AG20443 (cell line): ENCODE measurements at places on chromosomes 12 and 14.

GRCh38 chr14:38556252-38556651, 300.4 kb upstream of the CLEC14A start:
- no peak for DNase-seq

DNA sequence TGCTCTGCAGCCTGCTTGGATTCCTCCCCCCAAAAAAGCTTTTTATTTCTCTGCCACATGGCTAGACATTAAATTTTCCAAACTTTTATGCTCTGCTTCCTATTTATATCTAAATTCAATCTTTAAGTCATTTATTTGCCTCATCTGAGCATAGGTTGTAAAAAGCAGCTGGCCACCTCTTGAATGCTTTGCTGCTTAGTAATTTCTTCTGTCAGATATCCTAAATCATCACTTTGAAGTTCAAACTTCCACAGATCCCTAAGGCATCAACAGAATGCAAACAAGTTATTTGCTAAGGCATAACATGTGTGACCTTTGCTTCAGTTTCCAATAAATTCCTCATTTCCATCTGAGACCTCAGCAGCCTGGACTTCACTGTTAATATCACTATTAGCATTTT, 209.6 kb downstream of the FSCB start:
- DNase-seq: no peak

GRCh38 chr14:73249564-73250316, 12.4 kb downstream of the PAPLN start:
- DNase-seq: no peak

GRCh38 chr12:66813137-66813892, 134.4 kb upstream of the GRIP1 start:
- DNase-seq: no peak

GRCh38 chr14:64930085-64930843, 12.3 kb downstream of the GPX2 start:
- no peak for DNase-seq

GRCh38 chr12:54017027-54017788, 8.4 kb downstream of the HOXC8 start:
- no peak for DNase-seq

- peak; percentile 12 for DNase-seq
Measured at GRCh38 chr14:55588259-55588699, 8.3 kb downstream of the KTN1 start.

DNA sequence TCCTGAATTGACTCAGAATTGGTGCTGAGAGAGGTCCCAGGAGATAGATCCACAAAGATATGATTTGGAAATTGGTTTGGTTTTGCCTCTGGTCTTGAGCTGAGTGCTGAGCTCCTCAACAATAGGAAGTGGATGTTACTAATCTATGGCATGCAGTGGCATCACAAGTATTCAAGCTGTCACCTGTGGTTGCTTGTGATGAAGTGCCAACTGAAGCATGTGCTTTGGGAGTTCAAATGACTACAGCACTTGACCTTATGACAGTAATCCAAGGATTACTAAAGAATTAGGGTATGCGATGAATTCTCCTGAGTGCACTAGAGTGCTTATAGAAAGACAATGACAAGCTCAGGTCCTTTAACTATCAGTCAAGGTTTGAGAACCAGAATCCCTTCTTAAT, 406.2 kb downstream of the NOVA1 start:
- DNase-seq: no peak

DNA sequence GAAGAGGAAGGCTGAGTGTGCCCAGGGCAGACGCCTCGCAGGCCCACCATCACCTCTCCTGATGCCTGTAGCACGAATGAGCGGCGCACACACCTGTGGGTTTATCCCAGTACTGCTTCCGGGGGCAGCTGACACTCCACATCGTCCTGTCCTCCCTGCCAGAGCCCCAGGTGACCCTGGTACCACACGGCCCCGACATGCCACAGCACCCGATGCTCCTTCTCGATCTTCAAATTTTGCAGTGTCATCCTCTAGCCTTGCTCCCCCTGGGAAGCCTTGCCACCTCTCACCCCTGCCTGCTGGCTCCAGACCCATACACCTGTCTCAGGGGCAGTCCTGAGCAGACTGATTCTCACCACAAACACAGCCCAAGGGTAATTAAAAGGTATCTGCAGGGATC, 40.6 kb downstream of the ANO2 start:
- no peak for DNase-seq

DNA sequence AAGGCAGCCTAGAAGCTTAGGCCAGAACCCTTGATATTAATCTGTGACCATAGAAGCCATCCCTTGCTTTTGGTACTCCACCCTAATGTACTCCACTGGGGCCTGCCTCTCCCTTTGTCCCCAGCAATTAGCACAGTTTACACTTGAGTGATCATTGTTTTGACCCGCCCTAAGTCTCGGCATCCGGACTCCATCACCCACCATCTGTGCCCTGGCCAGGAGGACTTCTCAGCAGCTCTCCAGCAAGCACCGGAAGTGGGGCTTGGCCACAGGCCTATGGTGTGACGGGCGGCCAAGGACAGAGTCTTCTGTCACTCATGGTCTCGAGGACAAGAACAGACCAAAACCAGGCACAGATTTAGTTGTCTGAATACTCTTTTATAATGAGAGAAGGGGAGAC, 126.5 kb upstream of the NTF3 start:
- peak; percentile 27 for DNase-seq

DNA sequence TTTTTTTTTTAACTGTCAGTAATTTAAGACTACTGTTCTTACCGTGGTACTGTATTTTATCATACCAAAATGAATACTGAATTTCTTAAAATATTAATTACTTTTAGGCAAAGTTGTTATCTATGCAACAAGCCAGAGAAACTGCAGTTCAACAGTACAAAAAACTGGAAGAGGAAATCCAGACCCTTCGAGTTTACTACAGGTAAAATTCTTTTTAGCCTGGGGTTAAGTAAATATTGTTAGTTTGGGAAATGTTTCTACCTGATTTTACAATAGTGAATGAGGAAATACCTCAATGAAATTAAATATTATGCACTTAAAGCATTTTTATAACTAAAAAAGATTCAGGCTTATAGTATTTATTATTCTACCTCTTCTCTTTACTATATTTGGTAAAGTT, 172.3 kb downstream of the FOXA1 start:
- DNase-seq: no peak

DNA sequence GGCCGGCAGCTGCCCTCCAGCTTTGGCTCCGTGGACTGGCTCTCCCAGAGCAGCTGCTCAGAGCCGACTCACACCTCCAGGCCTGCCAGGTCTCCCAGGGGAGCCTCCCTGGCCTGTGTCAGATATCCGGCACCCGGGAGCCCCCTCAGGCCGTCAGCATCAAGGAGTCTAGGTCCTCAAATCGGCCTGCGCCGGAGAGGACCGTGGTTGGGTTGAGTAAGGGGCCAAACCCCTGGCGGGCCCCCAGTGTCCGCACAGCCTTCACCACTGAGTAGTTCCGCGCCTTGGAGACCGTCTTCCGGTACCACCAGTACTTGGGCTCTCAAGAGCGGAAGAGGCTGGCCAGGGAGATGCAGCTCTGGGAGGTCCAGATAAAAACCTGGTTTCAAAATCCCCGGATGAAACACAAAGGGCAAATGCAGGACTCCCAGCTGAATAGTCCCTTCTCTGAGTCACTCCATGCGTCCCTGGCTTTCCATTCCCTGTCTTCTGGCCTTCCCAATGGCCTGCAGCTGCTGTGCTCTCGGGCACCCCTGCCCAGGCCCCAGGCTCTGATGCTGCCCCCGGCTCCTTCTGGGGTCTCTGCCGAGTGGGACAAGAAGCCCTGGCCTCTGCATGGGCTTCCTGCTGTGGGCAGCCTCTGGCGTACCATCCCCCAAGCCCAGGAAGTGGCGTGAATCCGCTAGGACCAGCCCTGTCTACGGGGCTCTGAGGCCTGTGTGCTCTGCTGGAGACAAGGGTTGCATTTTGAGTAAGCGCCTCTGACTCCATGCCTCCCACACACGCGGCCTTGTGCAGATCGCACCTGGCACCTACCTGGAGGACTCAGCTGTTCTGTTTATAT, 245.1 kb upstream of the ATXN7L3B start:
- DNase-seq: no peak

GRCh38 chr14:31336646-31337045, 83.7 kb downstream of the HEATR5A start:
- no peak for DNase-seq

GRCh38 chr14:65238456-65238855, 136.1 kb upstream of the MAX start:
- no peak for DNase-seq

DNA sequence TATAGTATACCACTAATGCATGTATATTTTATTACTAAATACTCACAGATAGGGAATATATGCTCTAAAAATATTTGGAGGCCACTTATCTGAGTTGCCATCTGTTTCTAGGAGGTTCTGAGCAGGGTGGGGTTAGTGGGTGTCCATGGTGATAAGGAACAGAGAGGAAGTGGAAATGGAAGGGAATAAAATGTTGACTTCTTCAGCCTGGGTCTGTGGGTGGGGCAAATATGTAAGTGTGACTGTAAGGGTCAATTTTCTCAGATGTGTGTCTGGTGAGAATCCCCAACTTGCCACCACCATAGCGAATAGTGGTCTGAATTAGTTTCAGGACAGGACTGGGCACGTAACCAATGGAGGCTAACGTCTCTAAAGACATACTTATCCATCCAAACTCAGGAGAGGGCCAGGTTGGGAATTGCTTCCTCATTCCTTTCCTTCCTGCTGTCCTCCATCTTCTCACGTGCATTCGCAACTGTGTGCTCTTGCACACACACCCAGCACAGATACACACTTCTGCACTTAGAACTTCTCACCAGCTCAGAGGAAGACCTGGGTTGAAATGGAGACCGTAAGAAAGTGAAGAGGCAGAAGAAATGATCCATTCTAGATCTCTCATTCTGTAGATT, 54.2 kb upstream of the GZMB start:
- no peak for DNase-seq

DNA sequence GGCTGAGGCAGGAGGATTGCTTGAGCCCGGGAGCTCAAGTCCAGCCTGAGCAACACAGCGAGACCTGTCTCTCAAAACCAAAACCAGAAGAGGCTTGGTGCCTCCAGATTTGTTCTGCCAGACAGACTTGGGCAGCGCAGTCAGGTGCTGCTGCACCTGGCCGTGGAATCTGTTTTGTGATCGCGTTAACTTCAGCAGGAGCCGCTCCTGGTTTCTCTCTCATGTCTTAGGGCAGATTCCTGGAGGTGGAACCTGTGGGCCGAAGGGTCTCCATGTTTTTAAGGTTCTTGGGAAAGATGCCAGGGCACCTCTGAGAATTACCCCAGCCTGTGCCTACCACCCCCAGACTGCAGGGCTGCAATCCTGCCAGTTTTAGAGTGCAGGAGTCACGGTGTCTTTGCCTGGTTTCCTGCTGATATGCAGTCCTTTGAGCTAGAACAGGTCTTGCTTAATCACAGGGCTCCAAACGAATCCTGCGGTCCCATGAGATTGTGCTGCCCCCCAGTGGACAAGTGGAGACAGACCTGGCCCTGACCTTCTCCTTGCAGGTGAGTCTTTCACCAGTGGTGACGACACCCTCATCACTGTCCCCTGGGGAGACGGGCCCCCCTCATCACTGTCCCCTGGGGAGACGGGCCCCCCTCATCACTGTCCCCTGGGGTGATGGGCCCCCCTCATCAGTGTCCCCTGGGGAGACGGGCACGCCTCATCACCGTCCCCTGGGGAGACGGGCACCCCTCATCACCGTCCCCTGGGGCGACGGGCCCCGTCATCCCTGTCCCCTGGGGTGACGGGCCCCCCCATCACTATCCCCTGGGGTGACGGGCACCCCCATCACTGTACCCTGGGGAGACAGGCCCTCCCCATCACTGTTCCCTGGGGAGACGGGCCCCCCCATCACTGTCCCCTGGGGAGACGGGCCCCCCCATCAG, 37.6 kb downstream of the PACS2 start:
- peak; percentile 93 for DNase-seq

GRCh38 chr12:26786865-26787514, 46.0 kb downstream of the ITPR2 start:
- DNase-seq: peak; percentile 65

DNA sequence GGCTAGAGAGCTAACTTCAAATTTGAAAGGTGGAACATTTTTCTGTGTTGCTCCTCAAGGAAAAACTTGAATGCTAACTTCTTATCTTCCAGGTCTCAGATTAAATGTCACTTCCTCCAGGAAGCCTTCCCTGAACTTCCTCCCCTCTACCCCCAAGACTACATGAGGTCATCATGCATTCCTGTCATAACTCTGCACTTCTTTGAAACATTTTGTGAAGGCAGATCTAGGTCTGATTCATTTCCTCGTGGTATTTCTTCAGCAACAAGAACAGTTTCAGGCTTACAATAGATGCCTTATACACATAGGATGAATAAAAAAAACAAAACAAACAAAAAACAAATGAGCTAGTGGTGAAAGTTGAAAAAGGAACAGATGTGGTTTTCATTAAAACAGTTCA, 97.1 kb upstream of the SRRM4 start:
- DNase-seq: no peak

- DNase-seq: no peak
Measured at GRCh38 chr12:4011597-4011996, 138.4 kb upstream of the PARP11 start.

DNA sequence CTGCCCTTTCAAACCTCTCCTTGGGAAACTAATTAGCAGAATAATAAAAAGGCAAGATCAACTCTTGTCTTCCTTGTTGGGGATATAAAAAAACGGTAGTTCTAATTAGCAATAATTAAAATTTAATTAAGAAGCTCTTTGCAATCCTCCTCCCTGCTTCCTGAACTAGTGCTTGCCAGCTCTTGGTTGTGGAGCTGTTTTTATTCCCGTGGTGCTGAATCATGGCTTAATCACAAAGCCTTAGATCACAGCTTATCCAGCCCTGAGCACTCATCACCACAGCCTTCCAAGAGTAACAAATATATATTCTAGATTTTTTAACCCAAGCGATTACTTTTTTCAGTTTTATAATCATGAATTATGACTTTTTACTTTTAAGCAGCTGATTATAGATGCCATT, 63.2 kb upstream of the INSM2 start:
- DNase-seq: peak; percentile 43

- no peak for DNase-seq
Measured at GRCh38 chr14:99794151-99794780, 1.1 kb downstream of the EML1 start.

GRCh38 chr14:101711041-101711856, 50.3 kb upstream of the PPP2R5C start:
- no peak for DNase-seq

GRCh38 chr12:39102474-39103209, 197.3 kb upstream of the CPNE8 start:
- peak; percentile 18 for DNase-seq

GRCh38 chr12:32549675-32550079, 129.4 kb upstream of the DNM1L start:
- DNase-seq: peak; percentile 66

- peak; percentile 32 for DNase-seq
Measured at GRCh38 chr14:21300892-21301291, 21.0 kb downstream of the RPGRIP1 start.

- no peak for DNase-seq
Measured at GRCh38 chr12:32920506-32921085, 24.0 kb upstream of the PKP2 start.

- no peak for DNase-seq
Measured at GRCh38 chr14:72401101-72401625, 468.9 kb downstream of the RGS6 start.

GRCh38 chr14:88232771-88233170, 90.3 kb downstream of the KCNK10 start:
- no peak for DNase-seq

- DNase-seq: no peak
Measured at GRCh38 chr12:19179986-19180385, 50.5 kb downstream of the PLEKHA5 start.
